ENCODE measurements at places on chromosomes 3 and 15. TPM values are rescaled to one million over a fixed set of nuclear protein-coding genes. Genes with fewer than 3 reads are reported as not detected.

DNA sequence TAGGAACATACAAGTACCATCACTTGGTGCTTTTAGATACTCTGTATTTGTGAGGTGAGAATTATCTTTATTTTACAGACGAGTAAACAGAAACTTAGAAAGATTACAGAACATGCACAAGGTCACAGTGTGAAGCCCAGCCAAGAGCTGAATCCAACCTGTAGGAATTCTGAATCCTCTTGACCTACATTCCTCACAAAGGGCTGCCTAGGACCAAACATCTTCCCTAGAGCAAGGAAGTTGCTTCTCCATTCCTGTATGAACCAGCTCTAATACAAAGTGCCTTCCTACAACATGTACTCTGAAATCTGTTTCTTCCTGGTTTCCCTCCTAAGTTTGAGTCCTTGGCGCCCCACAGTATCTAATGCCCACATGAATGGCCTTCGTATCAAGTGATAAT, 2.9 kb downstream of the HDGFL3 start:
- DNase-seq, result no peak

- DNase-seq, result no peak
Measured at GRCh38 chr3:933326-933725, 159.5 kb upstream of the CNTN6 start.

Gene CSTA
- 39.5 TPM for total RNA-seq

DNA sequence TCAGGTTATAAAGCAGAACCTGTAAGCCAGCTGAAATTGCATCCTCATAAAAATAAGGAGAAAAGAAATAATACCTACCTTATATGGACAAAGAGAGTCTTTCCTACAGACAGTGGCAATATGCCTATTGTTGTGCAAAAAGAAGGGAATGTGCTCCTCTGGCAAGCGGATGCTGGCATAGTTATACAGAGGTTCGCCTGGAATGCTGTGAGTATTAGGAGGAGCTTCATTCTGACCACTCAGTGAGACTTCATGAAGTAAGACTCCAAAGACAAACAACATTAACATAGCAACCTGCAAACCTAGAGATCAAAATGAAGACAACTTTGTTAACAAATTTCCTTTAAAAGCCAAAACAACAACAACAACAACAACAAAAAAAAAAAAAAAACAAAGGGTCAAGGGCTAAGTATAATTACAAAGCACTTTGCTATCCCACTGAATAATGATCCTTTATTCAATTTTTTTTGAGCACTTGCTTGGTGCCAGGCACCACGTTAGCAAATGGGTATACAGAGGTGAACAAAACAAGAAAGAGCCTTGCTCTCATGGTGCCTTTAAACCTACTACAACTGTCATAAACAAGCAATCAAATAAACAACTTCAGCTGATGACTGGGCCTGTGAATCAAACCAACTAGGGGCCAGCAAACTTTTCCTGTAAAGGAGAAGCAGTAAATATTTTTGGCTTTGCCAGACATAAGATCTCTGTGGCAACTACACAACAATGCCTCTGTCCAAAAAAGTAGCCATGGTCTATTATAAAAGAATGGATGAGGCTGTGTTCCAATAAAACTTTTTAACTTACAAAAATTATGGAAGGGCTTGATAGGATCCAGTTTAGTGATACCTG, 3.7 kb downstream of the EOGT start:
- no peak for DNase-seq

Gene AKAP13
- 443 TPM for total RNA-seq

Gene PLEKHO2
- 68.3 TPM for total RNA-seq

Measured in lower lobe of right lung (tissue), 2 donors.